ENCODE measurements at places on chromosomes 13 and 19.

DNA sequence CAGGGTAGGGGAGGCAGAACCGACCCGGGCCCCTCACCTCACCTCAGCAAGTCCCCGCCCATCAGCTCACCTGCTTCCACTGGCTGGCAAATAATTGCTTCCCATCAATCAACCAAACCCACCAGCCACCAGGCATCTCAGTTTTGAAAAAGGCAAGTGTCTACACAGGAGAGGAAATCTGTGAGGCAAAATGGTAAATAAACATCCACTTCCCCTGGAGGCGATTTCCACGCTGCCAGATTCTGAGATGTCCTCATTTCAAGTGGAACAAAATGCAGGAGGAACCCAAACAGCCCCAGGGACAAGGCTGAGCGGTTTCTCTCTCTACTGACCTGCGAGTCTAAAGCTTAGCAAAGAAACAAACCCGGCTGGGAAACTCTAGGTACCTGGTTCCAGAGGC is 117.5 kb downstream of the CRYL1 start:
- no peak for DNase-seq

GRCh38 chr19:54302257-54302656 is 10.7 kb downstream of the LILRA5 start:
- no peak for DNase-seq

GRCh38 chr19:39506944-39507714 is 7.8 kb upstream of the SELENOV start:
- DNase-seq, result peak; percentile 53

- DNase-seq, result no peak
Observed at GRCh38 chr19:6091771-6092291, 18.5 kb downstream of the RFX2 start.

DNA sequence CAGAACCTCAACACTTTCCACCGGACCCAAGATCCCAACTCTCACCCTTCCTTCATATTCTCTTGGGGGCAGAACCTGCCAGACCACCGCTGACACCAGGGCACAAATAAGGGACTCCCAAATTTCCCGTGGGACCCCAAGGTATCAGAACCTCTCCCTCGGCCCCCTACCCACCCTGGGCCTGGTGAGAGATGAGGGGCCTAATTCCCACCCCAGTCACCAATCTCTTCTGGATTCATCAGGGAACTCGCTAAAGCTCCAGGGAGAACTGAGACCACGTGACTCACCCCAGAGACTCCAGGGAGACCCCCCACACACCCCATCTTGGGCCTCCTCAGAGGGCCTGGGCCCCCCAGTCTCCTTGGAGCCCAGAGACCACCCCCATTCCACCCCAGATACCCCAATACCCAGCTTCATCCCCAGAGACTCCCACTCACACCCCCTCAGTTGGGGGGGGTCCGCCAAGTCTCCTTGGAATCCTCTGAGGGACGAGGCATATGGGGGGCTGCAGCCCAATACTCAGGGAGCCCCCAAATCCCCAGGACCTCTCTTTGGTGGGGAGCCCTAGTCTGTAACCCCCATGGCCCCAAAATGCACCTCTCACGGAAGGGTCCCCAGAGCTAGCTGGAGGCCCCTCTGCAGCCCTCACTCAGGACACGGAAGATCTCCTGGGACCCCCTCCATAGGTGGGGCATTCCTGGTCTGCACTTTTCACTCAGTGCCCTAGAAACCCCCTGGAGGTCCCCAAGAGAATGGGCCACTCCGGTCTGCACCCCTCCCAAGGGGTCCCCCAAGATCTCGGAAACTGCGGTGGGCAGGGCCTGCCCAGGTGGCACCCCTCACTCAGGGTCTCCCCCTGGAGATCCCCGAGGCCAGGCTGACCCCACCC is 1.6 kb downstream of the LMNB2 start:
- DNase-seq, result no peak

GRCh38 chr13:73273745-73274144 is 214.9 kb downstream of the KLF5 start:
- DNase-seq, result no peak

GRCh38 chr19:42291435-42291810 is 10.5 kb upstream of the PRR19 start:
- DNase-seq, result no peak

DNA sequence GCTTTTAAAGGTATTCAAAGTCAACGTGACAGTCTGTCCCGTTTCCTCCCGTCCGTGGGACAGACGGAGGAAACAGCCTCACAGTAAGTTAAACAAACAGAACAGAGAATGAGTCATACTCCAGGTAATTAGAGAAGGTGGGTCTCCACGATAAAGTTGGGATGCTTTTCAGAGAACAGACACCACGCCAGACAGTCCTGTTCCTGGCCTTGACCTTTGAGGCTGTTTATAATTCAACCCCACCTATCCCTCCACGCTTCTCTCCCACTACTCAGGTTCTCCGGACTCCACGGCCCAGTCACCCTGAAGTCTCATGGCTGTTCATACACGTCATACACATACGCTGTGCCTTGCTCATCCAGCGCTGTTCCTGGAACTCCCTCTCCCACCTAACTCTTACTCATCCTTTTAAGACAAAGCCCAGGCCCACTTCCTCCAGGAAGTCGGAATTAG is 42.5 kb downstream of the ARHGEF18 start:
- no peak for DNase-seq

GRCh38 chr13:94140027-94140426 is 339.5 kb downstream of the DCT start:
- no peak for DNase-seq

DNA sequence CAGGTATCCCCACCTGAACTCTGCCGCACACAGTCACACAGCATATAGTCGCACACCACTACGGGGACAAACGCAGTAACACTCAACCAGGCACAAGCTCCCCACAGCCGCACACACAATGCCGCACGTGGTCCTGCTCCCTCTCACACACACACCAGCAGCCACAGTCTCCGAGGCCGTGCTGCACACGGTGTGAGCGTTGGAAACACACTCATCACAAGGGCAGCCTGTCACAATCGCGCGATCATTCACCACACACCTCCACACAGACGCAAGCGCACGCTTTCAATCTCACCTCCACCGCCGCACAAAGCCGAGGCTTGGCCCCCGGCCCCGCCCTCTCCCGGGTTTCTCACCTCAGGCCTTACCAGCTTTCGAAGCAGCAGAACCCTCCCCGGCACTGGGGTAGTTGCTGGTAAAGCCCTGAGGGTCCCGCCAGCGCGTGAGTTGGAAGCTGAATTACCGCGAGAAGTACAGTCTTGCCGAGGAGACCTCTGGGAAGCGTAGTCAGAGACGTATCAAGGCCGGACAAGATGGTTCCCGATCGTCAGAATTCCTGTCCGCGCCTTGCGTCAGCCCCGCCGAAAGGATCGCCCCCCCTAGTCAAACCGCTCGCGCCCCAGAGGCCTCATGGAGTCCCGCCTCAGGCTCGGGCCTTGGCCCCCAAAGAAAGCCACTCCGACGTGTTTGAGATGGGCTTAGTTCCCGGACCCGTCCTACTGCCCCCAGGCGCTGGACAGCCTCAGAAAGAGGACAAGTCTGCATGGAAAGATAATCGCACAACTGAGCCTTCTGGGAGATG is at the start of gene ZNF566:
TSS of gene ZNF566 (minus strand) at position 444 of the 802 bp plus-strand sequence. CDS start 13,004 bp downstream, outside the sequence.
- peak; percentile 90 for DNase-seq

- DNase-seq, result no peak
Observed at GRCh38 chr19:58054901-58055874, 3.9 kb upstream of the ZNF135 start.

- no peak for DNase-seq
Observed at GRCh38 chr19:35417713-35418534, 30.1 kb upstream of the FFAR2 start.

- DNase-seq, result no peak
Observed at GRCh38 chr19:903266-903797, 9.7 kb downstream of the R3HDM4 start.

DNA sequence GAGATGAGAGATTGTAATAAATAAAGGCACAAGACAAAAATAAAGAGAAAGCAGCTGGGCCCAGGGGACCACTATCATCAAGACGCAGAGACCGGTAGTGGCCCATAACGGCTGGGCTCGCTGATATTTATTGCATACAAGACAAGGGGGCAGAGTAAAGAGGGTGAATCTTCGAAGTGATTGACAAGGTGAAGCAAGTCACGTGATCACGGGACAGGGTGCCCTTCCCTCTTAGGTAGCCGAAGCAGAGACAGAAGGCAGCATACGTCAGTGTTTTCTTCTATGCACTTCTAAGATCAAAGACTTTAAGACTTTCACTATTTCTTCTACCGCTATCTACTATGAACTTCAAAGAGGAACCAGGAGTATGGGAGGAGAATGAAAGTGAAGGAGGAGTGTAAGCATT is 4.6 kb upstream of the PRKCG start:
- DNase-seq, result no peak

- DNase-seq, result no peak
Observed at GRCh38 chr13:80705371-80706163, 364.6 kb upstream of the SPRY2 start.

DNA sequence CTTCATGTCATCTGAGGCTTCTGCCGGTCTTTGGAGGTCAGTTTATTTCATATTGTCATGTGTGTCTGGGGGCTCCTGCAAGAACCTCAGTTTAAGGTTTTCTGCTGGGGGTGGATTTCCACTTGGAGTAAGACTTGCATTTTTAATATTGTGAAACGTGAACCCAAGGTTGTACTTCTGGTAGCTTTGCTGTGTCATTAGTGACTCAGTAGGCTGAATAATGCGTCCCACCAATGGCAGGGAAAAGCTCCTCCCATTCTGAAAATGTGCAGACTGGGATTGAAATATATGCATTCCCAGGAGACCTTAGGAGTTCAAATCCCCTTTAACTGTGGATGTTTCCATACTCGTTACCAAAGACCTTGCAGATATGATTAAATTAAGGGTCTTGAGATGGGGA is 46.2 kb downstream of the ING1 start:
- DNase-seq, result no peak

GRCh38 chr19:50154529-50154928 is 8.6 kb downstream of the IZUMO2 start:
- no peak for DNase-seq

GRCh38 chr19:39200803-39201115 is 3.3 kb downstream of the SYCN start:
- DNase-seq, result no peak

- no peak for DNase-seq
Observed at GRCh38 chr13:40631605-40632004, 34.8 kb downstream of the FOXO1 start.

DNA sequence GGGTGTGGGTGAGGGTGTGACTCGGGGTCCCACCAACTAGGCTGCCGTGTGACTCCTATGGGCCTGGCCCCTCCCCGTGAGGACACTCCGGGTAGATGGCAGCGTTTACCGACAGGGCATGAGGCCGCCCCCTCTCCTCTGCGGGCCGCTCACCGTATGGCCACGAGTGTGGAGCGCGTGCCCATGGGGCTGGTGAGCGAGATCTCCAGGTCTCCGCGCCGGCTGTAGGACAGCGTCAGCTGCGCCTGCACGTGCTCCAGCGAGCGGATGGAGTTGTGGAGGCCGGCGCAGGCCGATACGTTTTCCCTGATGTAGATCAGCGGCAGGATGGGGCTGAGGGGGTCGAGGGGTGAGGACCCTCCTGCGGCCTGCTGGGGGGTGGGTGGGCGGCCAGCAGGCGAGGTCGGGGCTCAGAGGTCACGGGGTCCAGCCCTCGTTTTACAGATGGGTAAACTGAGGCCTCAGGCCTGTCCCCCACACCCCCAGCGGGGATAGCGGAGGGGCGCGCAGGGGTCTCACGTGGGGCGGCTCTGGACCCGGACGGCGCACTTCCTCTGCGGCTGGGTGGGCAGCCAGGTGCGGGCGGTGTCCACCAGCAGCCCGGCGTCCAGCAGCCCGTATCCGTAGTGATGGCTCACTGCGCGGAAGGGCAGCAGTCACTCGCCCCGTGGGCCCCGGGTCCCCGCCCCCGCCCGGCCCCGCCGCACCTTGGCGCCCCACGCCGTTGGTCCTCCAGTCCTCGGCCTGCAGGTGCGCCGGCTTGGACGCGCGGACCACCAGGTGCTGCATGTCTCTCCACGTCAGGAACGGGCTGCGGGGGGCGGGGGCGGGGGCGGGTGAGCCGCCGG is 4.3 kb upstream of the C19orf25 start:
- no peak for DNase-seq

GRCh38 chr13:113997845-113998751 is 24.2 kb upstream of the C13orf46 start:
- no peak for DNase-seq

DNA sequence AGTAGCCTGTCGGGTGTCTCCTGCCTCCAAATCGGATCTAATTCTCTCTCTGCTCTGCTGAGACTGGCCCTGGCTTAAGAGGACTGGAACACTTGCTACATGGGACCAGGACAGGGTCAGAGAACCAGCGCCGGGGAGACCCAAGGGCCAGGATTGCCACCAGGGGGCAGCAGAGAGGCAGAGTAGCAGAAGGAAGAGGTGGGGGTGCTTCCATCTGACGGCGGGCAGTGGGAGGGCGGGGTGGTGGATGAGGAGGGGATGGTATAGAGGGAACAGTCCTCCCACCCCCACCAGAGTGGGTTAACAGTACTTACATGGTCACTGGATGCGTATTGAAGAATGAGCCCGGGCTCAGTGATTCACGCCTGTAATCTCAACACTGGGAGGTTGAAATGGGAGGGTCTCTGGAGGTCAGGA is 11.9 kb downstream of the SELENOW start:
- DNase-seq, result peak; percentile 93

- DNase-seq, result no peak
Observed at GRCh38 chr19:40417643-40417981, 4.4 kb upstream of the PRX start.

GRCh38 chr19:18861235-18861634 is 29.5 kb downstream of the UPF1 start:
- no peak for DNase-seq

GRCh38 chr13:108427355-108427754 is 157.8 kb downstream of the TNFSF13B start:
- no peak for DNase-seq

- DNase-seq, result no peak
Observed at GRCh38 chr13:48760626-48761025, 106.9 kb downstream of the CYSLTR2 start.

- no peak for DNase-seq
Observed at GRCh38 chr19:1105008-1105872, 1.4 kb downstream of the GPX4 start.

DNA sequence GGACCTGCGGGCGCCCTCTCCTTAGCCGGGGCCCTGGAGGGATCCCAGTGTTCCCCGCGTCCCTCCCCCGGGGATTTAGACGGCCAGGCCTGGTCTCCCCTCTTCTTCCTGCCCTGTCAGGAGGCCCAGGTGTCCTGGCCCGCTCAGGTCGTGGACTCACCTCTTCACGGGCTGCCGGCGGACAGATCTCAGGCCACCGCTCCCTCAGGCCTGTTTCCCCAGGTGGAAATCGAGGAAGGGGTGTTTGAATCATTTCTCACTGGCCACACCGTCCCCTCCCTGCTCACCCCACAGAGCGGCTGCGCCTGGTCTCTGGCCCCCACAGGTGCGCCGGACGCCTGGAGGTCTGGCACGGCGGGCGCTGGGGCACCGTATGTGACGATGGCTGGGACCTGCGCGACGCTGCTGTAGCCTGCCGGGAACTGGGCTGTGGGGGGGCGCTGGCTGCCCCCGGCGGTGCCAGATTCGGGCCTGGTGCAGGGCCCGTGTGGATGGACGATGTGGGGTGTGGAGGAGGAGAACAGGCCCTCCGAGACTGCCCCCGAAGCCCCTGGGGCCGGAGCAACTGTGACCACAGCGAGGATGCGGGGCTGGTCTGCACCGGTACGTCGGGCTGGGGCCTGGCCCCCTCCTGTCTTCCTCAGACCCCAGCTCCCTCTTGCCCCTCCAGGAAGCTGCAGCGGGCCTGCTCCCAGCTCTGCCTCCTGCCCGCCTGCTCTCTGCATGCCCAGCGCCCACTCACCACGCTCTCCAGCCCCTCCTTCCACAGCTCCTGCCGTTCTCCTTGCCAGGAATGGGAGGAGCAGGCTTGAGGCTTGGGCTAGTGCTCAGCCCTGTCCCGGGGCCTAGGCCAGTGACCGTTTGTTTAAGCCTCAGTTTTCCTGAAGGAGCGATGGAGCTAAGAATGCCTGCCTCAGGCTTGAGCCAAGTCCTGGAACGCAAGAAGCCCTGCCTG is 2.5 kb downstream of the SSC5D start:
- DNase-seq, result no peak

All from stimulated activated CD4-positive, alpha-beta T cell treated with anti-CD3 and anti-CD28 coated beads, Interleukin-12 subunit alpha, Interleukin-12 subunit beta, amount 100 ng/mL, for 24 hours (primary cell).